T-helper 2 cell treated with Interferon-gamma antibody and Interleukin-4, amounts not matched to agents 5 μg/mL and 100 μg/mL, for 36 hours (primary cell): ENCODE measurements at places on chromosomes 7 and 10.

- H3K4me1 ChIP-seq, result no peaks in the 10 kb centered on the region
- H3K27me3 ChIP-seq, result no peaks in the 10 kb centered on the region
Measured at GRCh38 chr10:75987616-75988015, 556.2 kb downstream of the LRMDA start.

DNA sequence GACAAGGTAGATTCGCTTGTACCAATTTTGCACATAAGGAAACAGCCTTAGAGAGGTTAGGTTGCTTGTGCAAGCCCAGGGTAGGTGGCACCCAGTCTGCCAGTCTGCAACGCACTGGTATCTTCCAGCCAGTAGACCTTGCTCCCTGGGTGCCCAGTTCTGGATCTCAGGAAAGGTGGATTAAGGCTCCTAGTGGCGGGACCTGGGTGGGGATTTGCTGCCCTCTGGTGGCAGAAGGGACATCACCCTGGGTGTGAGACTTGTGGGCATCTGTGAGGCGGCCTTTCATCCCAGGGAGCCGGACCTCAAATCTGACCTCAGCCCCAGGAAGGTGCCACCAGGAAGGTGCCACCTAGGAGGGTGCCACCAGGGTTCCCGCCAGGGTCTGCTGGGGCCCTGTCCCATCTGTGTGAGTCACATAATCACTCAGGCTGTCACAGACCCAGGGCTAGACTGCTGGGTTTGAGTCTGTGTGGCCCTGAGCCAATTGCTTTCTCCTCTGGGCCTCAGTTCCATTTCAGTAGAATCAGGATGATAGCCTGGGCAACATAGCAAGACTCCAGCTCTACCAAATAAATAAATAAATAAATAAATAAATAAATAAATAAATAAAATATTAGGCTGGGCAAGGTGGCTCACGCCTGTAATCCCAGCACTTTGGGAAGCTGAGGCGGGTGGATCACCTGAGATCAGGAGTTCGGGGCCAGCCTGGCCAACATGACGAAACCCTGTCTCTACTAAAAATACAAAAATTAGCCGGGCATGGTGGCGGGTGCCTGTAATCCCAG is 5.3 kb upstream of the PRKRIP1 start:
- no peak overlapping the region for H3K27ac ChIP-seq
- no peaks in the 10 kb centered on the region for H3K27me3 ChIP-seq
- peaks cover 18% of the 10 kb centered on the region for H3K36me3 ChIP-seq
- no peak overlapping the region for H3K4me3 ChIP-seq

GRCh38 chr10:98623176-98623575 is 176.4 kb upstream of the HPS1 start:
- H3K4me3 ChIP-seq, result no peak overlapping the region
- peaks cover 2% of the 10 kb centered on the region for H3K27me3 ChIP-seq
- DNase-seq, result no peak
- no peak overlapping the region for H3K27ac ChIP-seq
- H3K4me1 ChIP-seq, result peaks cover 2% of the 10 kb centered on the region
- H3K36me3 ChIP-seq, result no peaks in the 10 kb centered on the region

- no peak overlapping the region for H3K27ac ChIP-seq
- no peaks in the 10 kb centered on the region for H3K4me1 ChIP-seq
- H3K4me3 ChIP-seq, result no peak overlapping the region
- no peak for DNase-seq
Measured at GRCh38 chr7:134343796-134344195, 27.1 kb upstream of the SLC35B4 start.

- H3K36me3 ChIP-seq, result no peaks in the 10 kb centered on the region
- peaks cover 2% of the 10 kb centered on the region for H3K4me1 ChIP-seq
- peak; percentile 15 for DNase-seq
- H3K27ac ChIP-seq, result no peak overlapping the region
Measured at GRCh38 chr7:87564296-87564963, 36.3 kb downstream of the ABCB1 start.
